ENCODE measurements at places on chromosomes 11 and 22.

DNA sequence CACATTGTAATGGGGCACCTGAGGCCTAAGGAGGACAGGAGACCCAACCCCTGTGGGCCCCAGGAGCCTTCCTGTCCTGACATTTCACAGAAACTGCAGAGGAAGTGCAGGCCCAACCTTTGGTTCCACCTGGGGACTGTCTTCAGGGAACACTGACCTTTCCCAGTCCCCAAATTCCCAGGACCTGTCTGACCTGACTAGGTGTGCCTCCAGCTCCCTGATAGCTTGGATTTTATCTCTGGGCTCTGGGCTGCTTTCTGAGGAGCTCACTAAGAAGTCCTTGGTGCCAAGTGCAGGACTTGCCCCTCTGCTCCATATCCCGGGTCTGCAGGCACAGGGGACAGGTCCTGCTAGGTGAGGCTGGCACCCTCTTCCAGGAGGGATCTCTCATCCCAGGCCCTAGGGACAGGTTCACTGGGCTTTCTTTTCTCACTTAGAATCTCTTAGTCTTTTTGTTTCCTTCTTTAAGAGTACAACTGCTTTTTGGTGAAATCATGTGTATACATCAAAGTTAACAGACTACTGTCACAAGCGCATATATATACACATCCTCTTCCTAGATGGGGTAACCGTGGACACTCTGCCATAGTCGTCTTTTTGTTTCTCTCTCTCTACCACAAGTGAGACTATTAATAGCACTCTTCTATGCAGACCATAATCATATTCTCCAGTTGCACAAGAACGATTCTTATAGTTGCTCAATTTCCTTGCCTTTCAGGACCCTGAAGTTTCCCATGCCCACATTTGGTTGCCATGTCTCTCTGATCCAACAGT, 72.0 kb upstream of the IGLL5 start:
- no peak for DNase-seq

- DNase-seq: no peak
Measured at GRCh38 chr11:126186025-126186698, 25.3 kb downstream of the RPUSD4 start.

DNA sequence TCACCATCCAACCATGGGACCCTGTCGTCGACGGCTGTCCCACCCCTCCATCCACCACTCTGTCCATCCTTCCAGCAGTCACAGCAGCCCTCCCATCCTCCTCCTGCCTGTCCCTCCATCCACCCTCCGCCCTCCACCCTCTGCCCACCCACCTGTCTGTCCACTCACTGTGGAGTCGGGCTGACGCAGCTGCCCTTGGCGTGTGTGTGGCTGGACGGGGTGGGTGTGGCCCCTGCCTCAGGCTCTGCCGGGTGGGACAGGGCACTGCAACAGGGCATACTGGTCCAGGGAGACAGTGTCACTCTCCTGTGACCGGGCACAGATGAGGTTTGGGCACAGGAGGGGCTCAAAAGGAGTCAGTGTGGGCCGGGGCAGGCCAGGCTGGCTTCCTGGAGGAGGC, 1.9 kb downstream of the PKP3 start:
- DNase-seq: no peak

- DNase-seq: no peak
Measured at GRCh38 chr11:48125866-48126265, 90.7 kb upstream of the OR4B1 start.

- no peak for DNase-seq
Measured at GRCh38 chr11:119175493-119176077, 7.1 kb downstream of the NLRX1 start.

GRCh38 chr22:20727118-20728015, 46.5 kb upstream of the SERPIND1 start:
- DNase-seq: no peak

- DNase-seq: no peak
Measured at GRCh38 chr11:128857341-128857740, 9.8 kb downstream of the KCNJ1 start.
